ENCODE measurements at places on chromosomes 16 and 17.

GRCh38 chr16:65667011-65667578, 545.2 kb upstream of the CDH11 start:
- DNase-seq: no peak

DNA sequence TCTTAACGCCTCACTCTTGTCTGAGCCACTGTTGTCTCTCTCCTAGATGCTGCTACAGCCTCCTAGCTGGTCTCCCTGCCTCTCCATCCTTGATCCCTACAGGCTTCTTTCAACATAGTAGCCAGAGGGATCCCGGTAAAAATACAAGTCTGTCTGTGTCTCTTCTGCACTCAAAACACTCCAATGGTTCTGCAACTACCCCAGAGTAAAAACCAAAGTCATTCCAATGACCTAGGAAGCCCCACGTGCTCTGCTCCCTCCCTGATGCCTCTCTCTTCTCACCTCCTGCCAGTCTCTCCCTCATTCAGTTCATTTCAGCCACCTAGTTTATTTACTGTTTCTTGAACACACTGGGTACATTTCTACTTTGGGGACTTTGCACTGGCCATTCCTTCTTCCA, 135.2 kb downstream of the NPIPB5 start:
- no peak for DNase-seq

- no peak for DNase-seq
These were observed at the start of gene CHP2 for GRCh38 chr16:23754594-23755483. Gene CHP2, plus strand, starts transcription at chr16:23755026. Its CDS starts 24 bp downstream, at chr16:23755050.

- no peak for DNase-seq
These were observed 260.9 kb downstream of the PHKB start for GRCh38 chr16:47722046-47722445.

DNA sequence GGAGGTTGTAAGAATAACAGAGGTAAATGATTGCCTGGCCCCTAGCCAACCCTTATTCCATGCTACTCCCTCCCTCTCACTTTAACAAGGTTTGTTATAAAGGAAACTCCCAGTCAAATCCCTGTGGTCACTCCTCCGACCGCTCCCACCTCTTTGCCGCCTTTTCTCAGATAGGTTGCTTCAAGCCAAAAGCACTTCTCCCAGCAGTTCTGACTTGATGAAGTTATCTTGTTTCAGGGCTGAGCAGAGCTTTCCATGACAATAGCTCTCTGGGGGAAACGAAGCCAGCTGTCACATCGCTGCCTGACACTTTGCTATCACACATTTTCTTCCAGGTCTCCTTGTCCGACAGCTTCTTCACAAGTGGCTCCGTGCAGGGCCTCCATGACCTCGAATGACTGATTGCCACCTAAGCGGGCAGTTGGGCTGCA, 278.6 kb downstream of the HAPSTR1 start:
- DNase-seq: no peak

DNA sequence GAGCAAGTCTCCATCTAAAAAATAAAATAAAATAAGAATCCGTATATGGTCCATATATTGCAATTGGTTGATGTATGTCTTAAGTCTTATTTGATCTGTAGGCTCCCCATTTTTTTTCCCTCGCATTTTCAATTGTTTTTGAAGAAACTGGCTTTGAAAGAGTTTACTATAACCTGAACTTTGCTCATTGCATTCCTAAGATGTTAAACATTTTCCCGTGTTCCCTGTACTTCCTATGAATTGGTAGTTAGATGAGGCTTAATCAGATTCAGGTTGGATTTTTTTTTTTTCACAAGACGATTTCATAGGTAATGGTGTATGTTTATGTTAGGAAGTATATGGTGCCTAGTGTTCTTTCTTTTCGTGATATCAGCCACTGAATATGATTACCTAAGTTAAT, 3.3 kb downstream of the LRRC36 start:
- no peak for DNase-seq

- no peak for DNase-seq
These were observed 92.4 kb downstream of the YPEL2 start for GRCh38 chr17:59423903-59424302.

DNA sequence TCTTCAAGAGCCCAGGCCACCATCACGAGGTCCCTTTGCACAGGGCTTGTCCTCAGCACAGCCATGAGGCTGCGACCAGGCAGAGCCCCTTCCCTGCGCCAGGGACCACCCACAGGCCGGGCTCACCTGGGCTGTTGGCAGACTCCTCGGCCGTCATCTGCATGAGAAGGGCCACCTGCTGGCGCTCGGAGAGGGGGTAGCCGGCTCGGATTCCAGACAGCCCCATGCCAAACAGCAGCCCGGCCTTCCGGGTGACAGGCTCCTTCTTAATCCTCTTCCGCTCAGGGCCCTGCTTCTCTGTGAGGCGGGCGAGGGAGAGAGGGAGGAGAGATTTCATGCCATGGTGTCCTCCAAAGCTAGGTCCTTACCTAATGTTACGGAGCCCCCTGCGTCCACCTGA, 73.4 kb downstream of the ZNF778 start:
- DNase-seq: no peak

- no peak for DNase-seq
These were observed 28.9 kb downstream of the TNRC6A start for GRCh38 chr16:24758373-24758772.

GRCh38 chr17:11369575-11369974, 128.6 kb downstream of the SHISA6 start:
- no peak for DNase-seq

GRCh38 chr16:88531931-88532433, 38.2 kb upstream of the ZC3H18 start:
- DNase-seq: no peak

DNA sequence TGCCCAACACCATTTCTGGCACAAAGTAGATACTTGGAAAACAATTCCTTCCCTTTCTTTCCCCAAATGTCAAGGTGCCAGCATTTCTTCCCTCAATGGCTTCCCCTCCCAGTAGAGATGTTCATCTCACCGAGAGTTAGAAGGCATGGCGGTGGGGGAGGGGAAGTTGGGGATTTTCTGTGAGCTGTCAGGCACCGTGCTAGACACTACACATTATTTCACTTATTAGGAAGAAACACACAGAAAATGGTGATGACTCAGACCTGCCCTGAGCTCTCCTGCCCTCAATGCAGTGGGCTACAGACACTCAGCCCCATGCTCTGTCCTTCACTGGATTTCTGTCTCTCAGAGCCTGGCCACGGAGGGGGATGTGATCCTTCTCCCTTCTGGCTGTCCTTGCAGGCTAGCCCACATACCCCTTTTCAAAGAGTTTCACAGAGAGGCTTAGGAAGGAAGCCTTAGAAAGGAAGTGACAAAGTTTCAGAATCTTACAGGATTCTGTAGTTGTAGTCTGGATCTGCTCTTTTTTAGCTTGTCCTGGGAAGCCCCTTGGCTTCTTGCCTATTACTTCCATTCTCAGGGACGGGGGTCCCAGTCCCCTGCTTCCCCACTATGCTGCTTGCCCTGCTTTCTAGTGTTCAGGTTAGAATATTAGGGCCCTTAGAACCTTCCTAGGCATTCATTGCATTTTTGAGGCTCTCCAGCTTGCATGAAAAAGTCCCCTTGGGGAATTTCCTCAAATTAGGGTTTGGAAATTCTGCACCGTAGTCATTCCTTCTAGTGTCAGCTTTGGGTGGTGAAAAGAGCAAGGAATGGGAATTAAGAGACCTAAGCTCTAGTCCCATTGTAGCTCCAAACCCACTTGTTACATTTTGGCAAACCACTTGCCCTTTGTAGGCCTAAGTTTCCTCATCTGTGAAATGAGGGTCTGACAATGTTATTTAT, 12.2 kb upstream of the CCL5 start:
- no peak for DNase-seq

DNA sequence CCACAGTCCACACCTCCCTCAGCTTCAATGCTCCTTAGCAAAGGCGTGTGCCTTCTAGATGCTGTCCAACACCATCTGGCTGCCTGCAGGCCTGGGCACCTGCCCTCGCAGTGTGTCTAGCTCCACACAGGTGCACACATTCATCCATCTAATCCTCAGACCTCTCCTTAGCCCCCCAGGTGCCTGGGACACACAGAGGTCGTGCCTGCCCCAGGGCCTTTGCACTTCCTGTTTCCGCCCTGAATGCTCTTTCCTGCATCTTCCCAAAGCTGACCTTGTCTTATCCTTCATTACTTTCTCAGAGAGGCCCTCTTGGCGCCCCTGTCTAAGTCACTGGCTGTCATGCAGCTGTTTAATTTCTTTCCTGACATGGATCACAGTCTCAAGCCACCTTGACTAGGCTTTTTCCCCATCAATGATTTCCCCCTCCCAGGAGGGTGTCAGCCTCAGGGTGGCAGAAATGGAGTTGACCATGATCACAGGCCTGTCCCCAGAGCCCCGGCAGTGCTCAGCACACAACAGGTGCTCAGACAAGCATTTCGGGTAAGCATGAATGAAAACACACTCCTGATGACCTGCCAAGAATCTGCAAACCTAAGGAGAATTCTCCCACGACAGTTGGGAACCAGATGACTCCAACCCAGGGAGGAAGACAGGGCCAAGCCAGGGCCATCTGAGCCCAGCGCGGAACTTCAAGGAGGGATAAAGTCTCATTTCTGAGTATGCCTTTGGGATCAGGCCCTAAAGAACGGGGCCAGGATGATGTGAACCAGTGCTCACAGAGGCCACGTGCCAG, 76.3 kb downstream of the LITAF start:
- DNase-seq: no peak

DNA sequence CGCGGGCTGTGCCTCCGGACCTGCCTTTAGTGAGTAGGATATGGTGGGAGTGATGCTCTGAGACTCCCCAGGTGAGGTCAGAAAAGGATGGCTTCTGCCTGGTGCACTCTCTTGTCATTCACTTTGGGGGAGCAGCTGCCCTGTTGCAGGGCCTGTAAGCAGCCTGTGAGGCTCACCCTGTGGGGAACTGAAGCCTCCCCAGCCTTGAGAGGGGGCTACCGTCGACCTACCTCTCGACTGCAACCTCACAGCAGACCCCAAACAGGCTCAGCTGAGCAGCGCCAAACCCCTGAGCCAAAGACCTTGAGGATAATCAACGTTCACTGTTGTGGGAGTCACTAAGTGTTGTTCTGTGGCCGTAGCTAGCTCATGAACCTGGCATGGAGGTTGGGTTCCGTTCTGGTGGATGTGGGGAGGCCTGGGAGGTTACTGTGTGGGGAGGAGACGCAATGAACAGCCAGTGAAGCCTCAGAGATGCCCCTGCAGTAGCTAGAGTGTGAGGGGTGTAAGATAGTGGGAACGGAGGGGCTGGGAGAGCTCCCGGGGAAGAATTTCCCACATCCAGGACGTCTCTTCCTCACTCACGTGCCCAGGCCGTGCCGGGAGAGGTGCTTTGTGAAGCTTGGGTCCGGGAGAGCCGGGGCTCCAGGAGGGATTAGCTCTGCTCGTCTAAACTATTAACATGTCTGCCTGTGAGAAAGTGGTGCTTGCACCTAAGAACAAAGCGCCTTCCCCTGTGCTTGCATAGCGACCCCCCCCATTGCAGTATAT, 38.8 kb downstream of the METRNL start:
- no peak for DNase-seq

GRCh38 chr16:77732241-77732946, 10.1 kb downstream of the NUDT7 start:
- no peak for DNase-seq

Measured in NCI-H1694 (cell line).